ENCODE measurements at places on chromosomes 2 and 18.

DNA sequence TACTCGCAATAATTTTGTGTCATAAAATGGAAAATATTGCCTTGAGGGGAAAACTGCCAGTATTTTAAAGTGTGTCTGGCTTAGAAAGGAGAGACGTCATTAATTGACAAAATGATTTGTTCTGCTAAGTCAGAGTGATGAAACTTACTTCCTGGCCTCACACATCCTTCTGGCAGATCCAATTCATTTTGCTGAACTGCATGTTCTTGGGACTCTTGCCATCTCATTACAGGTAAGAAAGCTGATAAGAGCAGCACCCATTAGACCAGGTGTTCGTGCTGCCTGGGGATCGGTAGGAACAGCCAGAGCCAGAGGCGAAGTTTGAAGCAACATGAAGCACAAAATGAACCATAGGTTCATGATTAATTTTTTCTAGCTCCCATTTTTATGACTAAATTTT, 38.0 kb downstream of the KCNE4 start:
- no peak for DNase-seq

GRCh38 chr2:176130957-176131847, 1.7 kb downstream of the HOXD8 start:
- DNase-seq = no peak

- DNase-seq = no peak
Observed at GRCh38 chr2:42067521-42067920, 19.7 kb downstream of the PKDCC start.

DNA sequence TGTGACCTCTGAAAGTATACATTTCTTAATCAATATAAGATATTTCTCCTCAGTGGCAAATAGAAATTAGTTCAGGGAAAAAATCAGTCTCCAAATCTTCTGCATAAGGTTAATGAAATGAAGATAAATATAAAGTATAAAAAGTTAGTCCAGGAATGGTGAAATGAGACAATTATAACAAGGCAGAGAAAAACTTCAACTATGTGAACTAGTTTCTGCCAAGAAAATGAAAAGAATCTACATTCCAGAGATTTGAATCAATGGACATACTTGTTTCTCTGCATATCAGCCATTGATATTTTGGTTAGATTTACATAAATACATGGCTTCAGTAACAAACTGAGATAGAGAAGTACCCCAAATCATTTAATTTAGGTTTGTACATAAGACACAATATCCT, 249.0 kb downstream of the EXOC6B start:
- DNase-seq = no peak

- DNase-seq = no peak
Observed at GRCh38 chr2:80365762-80366161, 61.2 kb upstream of the LRRTM1 start.

GRCh38 chr2:102581911-102582310, 37.4 kb upstream of the SLC9A2 start:
- no peak for DNase-seq

All from stimulated activated CD8-positive, alpha-beta memory T cell treated with anti-CD3 and anti-CD28 coated beads, Interleukin-7, amount 100 ng/mL, for 48 hours (primary cell).